ENCODE measurements at places on chromosomes 11 and 22. TPM values are rescaled to one million over a fixed set of nuclear protein-coding genes. Genes with fewer than 3 reads are reported as not detected.

CHRNA10 gene
- 0.91 TPM for total RNA-seq

HOATZ gene
- not detected for total RNA-seq

FBXO3 gene
- total RNA-seq: 30.5 TPM

SCN3B gene
- 118 TPM for total RNA-seq

MEI1 gene
- 0.64 TPM for total RNA-seq

TMEM121B gene
- 44.1 TPM for total RNA-seq

All from glutamatergic neuron (in vitro differentiated cells).